Stimulated activated CD4-positive, alpha-beta T cell treated with anti-CD3 and anti-CD28 coated beads, Interleukin-2, amount 100 ng/mL, for 24 hours (primary cell): ENCODE measurements at places on chromosomes 2 and 18.

- DNase-seq: no peak
These were observed 424.9 kb downstream of the PID1 start for GRCh38 chr2:228846161-228846560.

GRCh38 chr18:70232261-70232660, 26.8 kb upstream of the RTTN start:
- DNase-seq: no peak

- no peak for DNase-seq
These were observed 344.1 kb downstream of the TDRD15 start for GRCh38 chr2:21467910-21468309.

DNA sequence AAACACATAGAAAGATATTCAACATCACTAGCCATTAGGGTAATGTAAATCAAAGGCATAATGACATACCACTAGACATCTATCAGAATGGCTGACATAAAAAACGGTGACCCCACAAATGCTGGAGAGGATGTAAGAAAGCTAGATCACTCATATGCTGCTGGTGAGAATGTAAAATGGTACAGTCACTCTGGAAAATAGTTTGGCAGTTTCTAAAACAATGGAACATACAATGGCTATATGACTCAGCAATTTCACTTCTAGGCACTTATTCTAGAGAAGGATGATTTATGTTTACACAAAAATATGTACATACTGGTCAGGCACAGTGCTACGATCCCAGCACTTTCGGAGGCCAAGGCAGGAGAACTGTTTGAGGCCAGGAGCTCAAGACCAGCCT, 87.3 kb downstream of the COLEC12 start:
- no peak for DNase-seq

DNA sequence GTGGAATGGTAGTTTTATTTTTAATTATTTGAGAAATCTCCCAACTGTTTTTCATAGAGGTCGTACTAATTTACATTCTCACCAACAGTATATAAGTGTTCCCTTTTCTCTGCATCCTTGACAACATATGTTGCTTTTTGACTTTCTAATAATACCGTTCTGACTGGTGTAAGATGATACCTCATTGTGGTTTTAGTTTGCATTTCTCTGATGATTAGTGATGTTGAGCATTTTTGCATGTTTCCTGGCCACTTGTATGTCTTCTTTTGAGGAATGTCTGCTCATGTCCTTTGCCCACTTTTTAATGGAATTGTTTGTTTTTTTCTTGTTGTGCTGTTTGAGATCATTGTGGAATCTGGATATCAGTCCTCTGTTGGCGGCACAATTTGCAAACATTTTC, 242.5 kb downstream of the ZNF521 start:
- no peak for DNase-seq

DNA sequence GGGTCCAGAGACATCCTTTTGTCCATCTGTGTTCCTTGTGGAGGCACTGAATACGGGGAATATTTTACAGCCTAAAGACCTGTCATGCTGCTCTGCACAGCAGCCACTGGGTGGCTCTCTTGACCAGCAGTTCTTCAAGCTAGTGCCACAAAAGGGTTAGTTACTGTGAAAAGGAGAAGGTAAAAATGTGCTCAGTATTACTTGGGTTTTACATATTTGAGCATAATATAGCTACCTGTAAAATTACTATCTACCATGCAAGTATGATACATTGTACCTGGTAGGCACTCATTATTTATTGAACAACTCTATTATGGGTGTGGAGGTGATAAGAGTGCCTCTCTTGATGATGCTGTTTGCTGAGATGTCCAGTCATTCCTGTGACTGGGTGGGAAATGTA, 23.6 kb downstream of the FZD5 start:
- peak; percentile 32 for DNase-seq

- DNase-seq: no peak
These were observed 6.6 kb downstream of the CAPN10 start for GRCh38 chr2:240593026-240593702.

GRCh38 chr18:58315739-58316215, 271.8 kb downstream of the NEDD4L start:
- no peak for DNase-seq

DNA sequence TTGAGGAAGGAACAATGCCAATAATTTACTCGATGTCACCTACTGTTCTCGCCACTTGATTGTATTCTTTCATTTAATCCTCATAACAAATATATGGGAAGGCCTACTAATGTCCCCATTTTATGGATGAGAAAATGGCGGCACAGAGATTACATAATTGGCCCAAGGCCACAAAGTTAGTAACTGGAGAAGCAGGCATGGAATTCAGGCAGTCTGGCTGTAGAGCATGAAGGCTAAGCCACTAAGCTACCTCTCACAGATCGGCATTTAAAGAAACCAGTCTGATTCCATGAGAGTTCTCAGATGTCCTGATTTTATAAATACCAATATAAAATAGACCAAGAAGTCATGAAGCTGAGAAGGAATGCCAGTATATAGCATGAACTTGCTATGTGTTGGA, 121.8 kb upstream of the EPAS1 start:
- no peak for DNase-seq

GRCh38 chr2:46001741-46002506, 295.3 kb upstream of the EPAS1 start:
- DNase-seq: no peak

DNA sequence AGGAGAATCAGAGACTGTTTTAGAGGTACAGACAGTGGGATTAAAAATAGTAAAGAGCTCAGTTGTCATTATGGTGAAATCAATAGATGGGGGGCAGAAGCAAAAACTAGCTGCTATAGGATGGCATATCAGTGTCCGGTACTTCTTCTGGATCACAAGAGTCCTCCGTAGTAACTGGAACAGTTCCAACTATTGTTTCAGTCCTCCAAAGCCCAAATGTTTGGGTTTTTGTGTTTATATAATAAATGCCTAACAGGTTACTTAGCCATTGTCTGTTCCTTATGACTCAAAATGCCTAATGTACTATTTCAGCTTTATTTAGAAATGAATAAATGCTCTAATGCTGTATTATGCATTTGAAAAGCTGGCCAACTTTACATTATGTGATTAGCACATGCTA, 401.2 kb downstream of the PTH2R start:
- DNase-seq: no peak

GRCh38 chr18:57805117-57805516, 2.0 kb upstream of the ATP8B1 start:
- no peak for DNase-seq

DNA sequence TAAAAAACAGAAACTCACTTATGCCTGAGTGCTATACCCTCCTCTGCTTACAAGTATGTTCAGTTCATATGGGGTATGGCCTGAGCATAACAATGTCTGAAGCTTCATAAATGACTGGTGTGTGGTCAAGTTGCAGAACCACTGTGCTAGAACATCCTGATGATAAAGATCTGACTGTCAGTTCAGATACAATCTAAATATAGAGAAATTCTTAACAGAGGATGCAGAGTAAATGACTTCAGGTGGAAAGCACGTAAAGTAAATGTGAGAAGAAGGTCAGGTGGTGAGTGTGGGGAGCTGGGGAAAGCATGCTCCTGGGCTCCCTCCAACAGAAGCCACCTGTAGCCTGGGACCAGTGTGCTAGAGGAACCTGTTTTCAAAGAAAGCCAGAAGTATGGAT, 926.2 kb downstream of the TSN start:
- no peak for DNase-seq

DNA sequence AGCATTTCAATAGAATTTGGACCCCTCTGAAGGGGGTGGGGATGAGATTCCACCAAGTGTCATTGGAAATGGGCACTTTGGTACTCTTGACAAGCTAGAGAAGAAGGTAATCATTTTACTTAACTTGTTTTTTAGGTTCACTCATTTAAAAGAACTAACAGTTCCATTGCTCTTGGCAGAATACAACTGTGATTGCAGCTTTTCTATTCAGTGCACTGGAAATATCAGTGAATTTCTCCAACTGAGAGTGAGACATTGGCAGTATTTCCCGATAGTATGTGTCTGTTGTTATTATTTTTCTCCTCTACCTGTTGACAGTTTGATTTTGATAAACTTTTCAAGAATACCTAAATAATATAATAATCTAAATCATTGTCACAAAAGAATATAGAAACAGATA, 1356.7 kb upstream of the NXPH2 start:
- DNase-seq: no peak

- no peak for DNase-seq
These were observed 270.1 kb downstream of the CD226 start for GRCh38 chr18:69677595-69677994.

DNA sequence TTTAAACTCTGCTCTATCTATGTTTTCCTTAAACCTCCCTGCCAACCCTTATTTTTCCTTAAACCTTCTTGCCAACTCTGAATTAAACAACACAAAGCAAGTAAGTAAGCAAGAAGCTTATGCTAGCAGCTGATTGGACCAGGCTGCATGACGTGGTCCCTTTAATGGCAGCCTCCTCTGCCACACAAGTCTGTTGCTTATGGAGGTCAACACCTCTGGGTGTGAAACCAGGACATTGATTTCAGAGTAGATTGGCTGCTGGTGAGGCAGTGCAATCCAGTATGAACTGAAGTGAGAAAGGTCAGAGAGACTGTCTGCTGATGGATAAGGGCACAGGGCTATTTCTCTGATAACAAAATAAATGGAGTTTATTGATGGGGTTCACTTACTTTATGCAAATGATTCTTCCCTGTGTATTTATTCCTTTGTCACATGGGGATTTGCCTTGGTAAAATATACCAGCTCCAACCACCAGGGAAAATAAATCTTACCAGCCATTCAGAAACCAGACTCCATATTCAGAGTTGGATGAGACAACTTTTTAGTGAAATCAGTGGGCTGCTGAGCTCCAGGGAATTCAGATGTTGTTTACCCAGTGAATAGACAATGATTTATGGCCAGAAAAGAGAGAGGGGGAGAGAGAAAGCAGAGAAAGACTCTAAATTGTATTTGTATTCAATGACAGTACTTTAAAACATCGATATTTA, 112.2 kb upstream of the NCKAP5 start:
- no peak for DNase-seq

GRCh38 chr2:55618275-55619055, 1.0 kb upstream of the PPP4R3B start:
- peak; percentile 59 for DNase-seq

- no peak for DNase-seq
These were observed 228.4 kb upstream of the MEX3C start for GRCh38 chr18:51425889-51426288.

DNA sequence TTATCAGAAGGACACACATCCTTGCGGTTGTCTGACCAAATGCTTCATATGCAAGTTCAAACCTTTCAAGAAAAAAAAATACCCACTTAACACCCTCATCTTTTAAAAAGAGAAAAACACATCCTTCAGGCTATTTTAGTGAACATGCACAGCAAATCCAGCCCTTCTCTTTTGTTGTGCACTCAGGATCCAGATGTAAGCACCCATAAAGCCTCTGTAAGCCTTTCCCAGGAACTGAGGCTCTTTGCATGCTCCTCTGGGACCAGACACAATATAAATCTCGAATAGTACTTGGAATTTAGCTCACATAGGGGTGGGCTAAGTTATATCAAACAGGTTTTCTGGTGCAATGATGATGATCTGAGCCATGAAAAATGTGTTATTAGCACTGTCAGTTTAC, 308.8 kb upstream of the FAM98A start:
- no peak for DNase-seq

DNA sequence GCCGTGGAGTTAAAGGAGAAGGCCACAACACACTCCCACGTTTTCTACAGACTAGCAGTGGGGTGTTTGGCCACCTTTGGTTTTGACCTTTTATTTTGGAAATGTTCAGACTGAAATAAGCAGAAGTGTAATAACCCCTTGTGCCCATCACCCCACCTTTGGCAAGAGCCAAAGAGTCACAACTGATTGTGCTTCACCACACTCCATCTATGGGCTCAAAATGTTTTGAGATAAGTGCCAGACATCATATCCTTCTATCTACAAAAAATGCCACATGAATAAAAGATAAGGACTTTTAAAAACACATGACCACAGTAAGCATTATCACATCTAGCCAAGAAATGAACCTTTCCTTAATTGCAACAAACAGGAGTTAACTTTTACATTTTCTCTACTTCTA, 9.9 kb upstream of the GPR35 start:
- DNase-seq: no peak
